B cell (primary cell): ENCODE measurements at places on chromosomes 6 and 20. TPM values are rescaled to one million over a fixed set of nuclear protein-coding genes. Genes with fewer than 3 reads are reported as not detected.

KAT14 gene
- 15.1 and 15.5 TPM in 2 replicates for total RNA-seq

DNA sequence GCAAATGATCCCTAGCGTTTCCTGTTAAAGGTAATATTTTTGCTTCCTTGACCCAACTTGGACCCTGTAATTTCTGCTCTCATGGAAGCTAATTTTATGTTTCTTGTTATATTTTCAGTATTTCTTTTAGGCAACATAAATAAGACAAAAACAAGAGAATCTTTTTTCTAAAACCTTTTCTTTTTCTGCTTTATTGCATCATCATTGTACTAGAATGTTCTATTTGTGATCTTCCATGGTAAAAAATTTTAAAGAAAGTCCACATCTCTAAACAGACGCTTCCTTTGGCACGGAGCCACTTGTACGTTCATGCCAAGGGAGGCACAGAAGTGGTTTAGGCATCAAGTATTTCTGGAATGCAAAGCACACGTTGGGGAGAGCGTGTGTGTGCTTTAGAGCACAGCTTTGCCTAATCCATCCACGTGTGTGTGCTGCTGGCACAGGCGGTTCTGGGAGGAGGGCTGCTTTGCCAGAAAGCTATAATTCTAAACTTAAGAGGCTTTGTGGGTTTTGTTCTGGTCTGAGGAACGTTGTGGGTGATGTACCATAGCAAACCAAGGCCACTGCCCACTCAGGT lies 98.3 kb downstream of the SASH1 start:
- no peak overlapping the region for H3K4me3 ChIP-seq
- DNase-seq, result no peak
- no peaks in the 10 kb centered on the region for H3K27me3 ChIP-seq
- no peaks in the 10 kb centered on the region for H3K36me3 ChIP-seq
- H3K4me1 ChIP-seq, result no peaks in the 10 kb centered on the region

ZBTB12 gene
- total RNA-seq, result 8.1 and 8.9 TPM in 2 replicates

- H3K36me3 ChIP-seq, result no peaks in the 10 kb centered on the region
- DNase-seq, result no peak
- peaks cover 2% of the 10 kb centered on the region for H3K27me3 ChIP-seq
- H3K4me3 ChIP-seq, result no peak overlapping the region
These were observed 53.4 kb downstream of the EDN1 start for GRCh38 chr6:12343440-12344162.

- no peak overlapping the region for H3K4me3 ChIP-seq
- H3K4me1 ChIP-seq, result peaks cover 16% of the 10 kb centered on the region
- no peaks in the 10 kb centered on the region for H3K36me3 ChIP-seq
- DNase-seq, result no peak
- H3K27me3 ChIP-seq, result peaks cover 2% of the 10 kb centered on the region
These were observed 407.6 kb downstream of the PREX1 start for GRCh38 chr20:48420176-48420575.

DNA sequence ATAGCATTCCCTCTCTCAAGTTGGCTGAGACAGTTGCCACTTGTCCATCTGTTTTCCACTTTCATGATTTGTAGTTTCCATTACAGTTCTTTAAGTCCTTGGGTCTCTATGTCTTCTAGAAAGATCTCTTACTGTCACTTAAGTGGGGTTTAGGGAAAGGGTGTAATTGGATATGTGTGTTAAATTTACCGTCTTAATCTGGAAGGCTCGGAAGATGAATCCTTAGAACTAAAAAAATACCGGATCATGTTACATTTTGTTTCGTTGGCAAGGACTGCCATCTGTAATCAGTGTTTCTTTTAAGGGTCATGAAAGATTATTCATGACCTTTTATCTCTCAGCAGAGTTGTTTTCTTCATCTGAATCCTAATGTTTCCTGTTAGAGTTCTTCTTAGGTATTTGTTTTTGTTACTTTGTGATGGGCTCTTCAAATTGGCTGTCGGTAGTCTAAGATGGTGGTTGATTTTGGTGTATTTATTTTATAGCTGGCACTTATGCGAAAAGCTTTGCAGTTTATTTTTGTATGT lies 21.8 kb upstream of the BTBD3 start:
- H3K4me1 ChIP-seq, result no peaks in the 10 kb centered on the region
- no peak overlapping the region for H3K27ac ChIP-seq
- DNase-seq, result no peak
- H3K4me3 ChIP-seq, result no peak overlapping the region
- H3K36me3 ChIP-seq, result no peaks in the 10 kb centered on the region

DNA sequence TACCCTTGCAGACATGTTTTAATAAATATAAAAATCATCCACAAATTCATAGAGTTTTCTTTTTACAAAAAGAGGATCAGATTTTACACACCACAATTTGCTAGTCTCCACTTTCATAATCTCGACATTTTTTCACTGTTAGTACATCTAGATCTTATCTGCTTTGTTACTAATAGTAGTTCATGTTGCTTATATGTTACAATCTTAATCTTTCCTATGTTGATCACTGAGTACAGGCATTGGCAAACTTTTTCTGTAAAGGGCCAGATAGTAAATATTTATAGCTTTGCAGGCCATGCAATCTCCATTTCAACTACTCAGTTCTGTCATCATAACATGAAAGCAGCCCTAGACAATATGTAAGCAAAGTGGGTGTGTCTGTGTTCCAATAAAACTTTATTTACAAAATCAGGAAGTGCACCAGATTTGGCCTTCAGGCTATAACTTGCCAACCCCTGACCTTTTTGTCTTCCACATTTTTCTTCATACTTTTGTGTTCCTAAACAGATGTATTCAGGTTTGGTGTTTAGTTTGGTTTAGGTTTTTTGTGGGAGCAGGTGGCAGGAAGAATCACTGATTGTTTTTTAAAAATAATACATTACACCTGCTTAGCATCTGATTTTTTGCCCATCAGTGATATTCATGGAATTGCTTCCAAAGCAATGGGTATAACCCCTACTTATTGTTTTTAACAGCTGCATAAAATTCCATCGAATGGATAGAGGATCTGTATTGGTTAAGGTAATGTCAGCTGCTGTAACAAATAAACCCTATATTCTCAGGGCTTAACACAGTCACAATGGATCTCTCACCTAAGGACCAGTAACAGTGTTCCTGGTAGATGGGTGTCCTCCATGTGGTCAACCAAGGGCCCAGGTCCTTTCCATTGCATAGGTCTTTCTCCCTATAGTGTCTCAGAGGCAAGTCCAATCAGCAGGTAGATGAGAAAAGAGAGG lies 61.2 kb downstream of the EYA2 start:
- H3K4me1 ChIP-seq, result no peaks in the 10 kb centered on the region
- no peaks in the 10 kb centered on the region for H3K27me3 ChIP-seq
- no peak overlapping the region for H3K27ac ChIP-seq
- DNase-seq, result no peak
- H3K36me3 ChIP-seq, result no peaks in the 10 kb centered on the region

- H3K27me3 ChIP-seq, result no peaks in the 10 kb centered on the region
- no peak overlapping the region for H3K27ac ChIP-seq
- H3K4me1 ChIP-seq, result no peaks in the 10 kb centered on the region
- H3K4me3 ChIP-seq, result no peak overlapping the region
- DNase-seq, result peak; percentile 57
- H3K36me3 ChIP-seq, result no peaks in the 10 kb centered on the region
These were observed 8.7 kb upstream of the GTF3C6 start for GRCh38 chr6:110949679-110950285.

MTHFD1L gene
- total RNA-seq, result 16.1 and 23.4 TPM in 2 replicates

PSORS1C1 gene
- total RNA-seq, result not detected in 2 replicates

AKAP7 gene
- total RNA-seq, result 8.3 and 10.8 TPM in 2 replicates

PNLDC1 gene
- total RNA-seq, result 0.46 and 0.71 TPM in 2 replicates
